Adrenal gland (tissue), 19 donors: ENCODE measurements at places on chromosomes 11 and 22. TPM values are rescaled to one million over a fixed set of nuclear protein-coding genes. Genes with fewer than 3 reads are reported as not detected.

- H3K4me1 ChIP-seq = no peaks in the 10 kb centered on the region
- H3K4me3 ChIP-seq = no peak overlapping the region
- DNase-seq = no peak
- H3K27me3 ChIP-seq = no peaks in the 10 kb centered on the region
- no peak overlapping the region for H3K27ac ChIP-seq
Measured at GRCh38 chr22:50609599-50609998, 9.0 kb downstream of the MAPK8IP2 start.

DNA sequence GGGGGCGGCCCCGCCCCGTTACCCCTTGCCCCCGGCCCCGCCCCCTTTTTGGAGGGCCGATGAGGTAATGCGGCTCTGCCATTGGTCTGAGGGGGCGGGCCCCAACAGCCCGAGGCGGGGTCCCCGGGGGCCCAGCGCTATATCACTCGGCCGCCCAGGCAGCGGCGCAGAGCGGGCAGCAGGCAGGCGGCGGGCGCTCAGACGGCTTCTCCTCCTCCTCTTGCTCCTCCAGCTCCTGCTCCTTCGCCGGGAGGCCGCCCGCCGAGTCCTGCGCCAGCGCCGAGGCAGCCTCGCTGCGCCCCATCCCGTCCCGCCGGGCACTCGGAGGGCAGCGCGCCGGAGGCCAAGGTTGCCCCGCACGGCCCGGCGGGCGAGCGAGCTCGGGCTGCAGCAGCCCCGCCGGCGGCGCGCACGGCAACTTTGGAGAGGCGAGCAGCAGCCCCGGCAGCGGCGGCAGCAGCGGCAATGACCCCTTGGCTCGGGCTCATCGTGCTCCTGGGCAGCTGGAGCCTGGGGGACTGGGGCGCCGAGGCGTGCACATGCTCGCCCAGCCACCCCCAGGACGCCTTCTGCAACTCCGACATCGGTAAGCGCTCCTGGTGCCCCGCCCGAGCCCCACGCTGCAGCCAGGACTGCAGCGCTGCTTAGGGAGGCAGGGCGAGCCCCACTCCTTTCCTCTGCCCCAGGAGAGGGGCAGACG is at the start of gene TIMP3:
Gene TIMP3, plus strand, starts transcription at position 169 of the 700 bp plus-strand sequence. Its CDS starts 297 bp downstream, at position 466.
- H3K4me3 ChIP-seq = peak within 1 kb of the TSS; percentile 56
- peak within 1 kb of the TSS; percentile 89 for H3K27ac ChIP-seq
- peak; percentile 90 for DNase-seq
- peaks cover 15% of the 10 kb centered on the region for H3K4me1 ChIP-seq

DNA sequence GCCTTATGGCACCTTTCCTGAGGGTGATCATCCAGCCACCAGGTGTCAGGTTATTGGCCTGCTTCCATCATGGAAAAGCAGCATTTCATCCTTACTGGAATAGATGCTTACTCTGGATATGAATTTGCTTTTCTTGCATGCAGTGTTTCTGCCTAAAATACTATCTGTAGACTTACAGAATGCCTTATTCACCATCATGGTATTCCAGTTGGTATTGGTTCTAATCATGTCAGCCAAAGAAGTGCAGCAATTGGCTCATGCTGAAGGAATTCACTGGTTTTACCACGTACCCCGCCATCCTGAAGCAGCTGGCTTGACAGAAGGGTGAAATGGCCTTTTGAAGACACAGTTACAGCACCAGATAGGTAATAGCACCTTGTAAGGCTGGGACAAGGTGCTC is 194.2 kb downstream of the AASDHPPT start:
- no peak overlapping the region for H3K27ac ChIP-seq
- no peak for DNase-seq
- no peaks in the 10 kb centered on the region for H3K36me3 ChIP-seq
- no peaks in the 10 kb centered on the region for H3K27me3 ChIP-seq

DNA sequence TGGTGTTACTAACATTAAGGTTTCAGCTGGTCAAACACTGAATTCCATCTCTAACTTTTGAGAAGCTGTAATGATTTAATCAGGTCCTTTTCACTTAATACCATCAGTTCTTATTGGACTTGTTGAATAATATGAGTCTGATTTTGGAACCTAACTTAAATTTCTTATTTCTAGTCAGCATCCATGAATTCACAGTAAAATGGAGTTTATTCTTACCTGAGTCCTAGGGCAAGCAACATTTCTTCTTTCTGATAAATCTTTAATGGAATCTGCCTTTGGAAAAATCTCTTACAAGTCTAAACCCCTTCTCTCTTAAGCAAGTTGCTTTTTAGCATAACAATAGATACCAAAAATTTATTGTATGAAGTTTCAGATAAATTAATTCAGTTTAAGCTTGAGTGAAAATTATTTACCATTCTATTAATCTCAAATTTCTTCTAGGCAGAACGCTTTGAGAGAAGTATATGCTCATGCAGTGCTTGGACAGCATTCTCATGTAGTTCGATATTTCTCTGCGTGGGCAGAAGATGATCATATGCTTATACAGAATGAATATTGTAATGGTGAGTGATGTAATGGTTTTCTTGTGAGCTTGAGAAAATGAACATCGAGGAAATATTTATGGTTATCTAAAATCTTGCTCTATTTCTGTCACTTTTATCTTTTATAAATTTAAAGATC is 3.4 kb downstream of the WEE1 start:
- H3K4me1 ChIP-seq = peaks cover 25% of the 10 kb centered on the region
- peak overlapping the region; percentile 92 for H3K4me3 ChIP-seq
- no peak overlapping the region for H3K27ac ChIP-seq
- H3K27me3 ChIP-seq = no peaks in the 10 kb centered on the region
- peaks cover 2% of the 10 kb centered on the region for H3K36me3 ChIP-seq

Gene CD3E
- 3.4 TPM for total RNA-seq

- H3K4me1 ChIP-seq = no peaks in the 10 kb centered on the region
- DNase-seq = no peak
- no peak overlapping the region for H3K4me3 ChIP-seq
- no peaks in the 10 kb centered on the region for H3K27me3 ChIP-seq
- no peak overlapping the region for H3K27ac ChIP-seq
Measured at GRCh38 chr22:49627217-49628181, 200.2 kb downstream of the BRD1 start.

- no peaks in the 10 kb centered on the region for H3K27me3 ChIP-seq
- no peak overlapping the region for H3K27ac ChIP-seq
- H3K4me3 ChIP-seq = no peak overlapping the region
- no peaks in the 10 kb centered on the region for H3K36me3 ChIP-seq
- no peak for DNase-seq
Measured at GRCh38 chr11:130849215-130849568, 67.1 kb downstream of the SNX19 start.

DNA sequence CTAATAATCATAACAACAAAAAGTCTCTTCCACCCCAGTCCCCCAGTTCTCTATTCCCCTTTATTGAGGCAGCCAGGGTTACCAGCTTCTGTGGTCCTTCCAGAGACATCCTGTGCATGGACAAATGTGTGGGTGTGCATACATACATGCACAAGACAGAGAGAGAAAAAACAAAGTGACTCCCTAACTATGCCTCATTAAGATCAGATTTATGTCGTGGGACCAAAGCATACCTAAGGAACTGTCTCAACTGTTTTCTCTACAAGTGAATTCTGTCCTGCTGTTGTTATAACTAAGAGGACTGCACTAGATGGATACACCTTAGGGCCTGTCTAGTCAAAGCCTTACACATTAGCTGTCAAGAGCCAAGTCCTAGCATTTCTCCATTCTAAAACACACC is 106.7 kb downstream of the MRTFA start:
- H3K27ac ChIP-seq = no peak overlapping the region
- no peak for DNase-seq
- H3K4me1 ChIP-seq = peaks cover 23% of the 10 kb centered on the region
- H3K36me3 ChIP-seq = no peaks in the 10 kb centered on the region
- no peak overlapping the region for H3K4me3 ChIP-seq

Gene RIMBP3B
- total RNA-seq = not detected

GRCh38 chr22:36364255-36365019 is 23.3 kb downstream of the MYH9 start:
- H3K4me3 ChIP-seq = no peak overlapping the region

GRCh38 chr22:19959043-19959586 is 17.5 kb upstream of the TXNRD2 start:
- no peaks in the 10 kb centered on the region for H3K27me3 ChIP-seq
- peak overlapping the region; percentile 71 for H3K27ac ChIP-seq
- no peak overlapping the region for H3K4me3 ChIP-seq
- H3K36me3 ChIP-seq = peaks cover 9% of the 10 kb centered on the region
- DNase-seq = peak; percentile 90

GRCh38 chr11:39965701-39966100 is 1493.8 kb downstream of the LRRC4C start:
- no peaks in the 10 kb centered on the region for H3K36me3 ChIP-seq
- H3K27me3 ChIP-seq = no peaks in the 10 kb centered on the region
- H3K4me3 ChIP-seq = no peak overlapping the region
- DNase-seq = no peak

DNA sequence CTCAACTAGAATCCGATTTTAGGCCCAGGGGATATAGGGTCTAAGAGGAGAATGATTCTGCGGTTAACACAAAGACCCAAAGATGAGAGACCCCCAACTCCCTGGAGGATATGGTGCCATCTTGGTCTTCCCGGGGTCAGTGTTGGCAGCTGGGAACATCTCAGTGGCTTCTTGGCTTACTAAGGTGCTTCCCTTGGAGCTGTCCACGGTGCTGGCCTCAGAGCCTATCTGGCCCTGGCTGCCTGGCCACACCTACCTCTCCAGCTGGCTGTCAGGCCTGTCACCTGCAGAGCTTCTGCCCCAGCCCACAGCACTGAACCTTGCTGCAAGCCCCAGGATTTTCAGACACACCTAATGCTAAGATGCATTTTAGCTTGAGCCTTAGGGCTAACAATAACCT is 70.7 kb upstream of the THY1 start:
- H3K36me3 ChIP-seq = no peaks in the 10 kb centered on the region
- no peak overlapping the region for H3K4me3 ChIP-seq
- H3K4me1 ChIP-seq = no peaks in the 10 kb centered on the region
- H3K27me3 ChIP-seq = no peaks in the 10 kb centered on the region
- DNase-seq = no peak

GRCh38 chr11:16418428-16419097 is 62.2 kb upstream of the SOX6 start:
- H3K4me1 ChIP-seq = no peaks in the 10 kb centered on the region
- H3K27me3 ChIP-seq = no peaks in the 10 kb centered on the region
- no peaks in the 10 kb centered on the region for H3K36me3 ChIP-seq
- H3K27ac ChIP-seq = no peak overlapping the region
- no peak for DNase-seq

Gene C11orf52
- total RNA-seq = 0.97 TPM

DNA sequence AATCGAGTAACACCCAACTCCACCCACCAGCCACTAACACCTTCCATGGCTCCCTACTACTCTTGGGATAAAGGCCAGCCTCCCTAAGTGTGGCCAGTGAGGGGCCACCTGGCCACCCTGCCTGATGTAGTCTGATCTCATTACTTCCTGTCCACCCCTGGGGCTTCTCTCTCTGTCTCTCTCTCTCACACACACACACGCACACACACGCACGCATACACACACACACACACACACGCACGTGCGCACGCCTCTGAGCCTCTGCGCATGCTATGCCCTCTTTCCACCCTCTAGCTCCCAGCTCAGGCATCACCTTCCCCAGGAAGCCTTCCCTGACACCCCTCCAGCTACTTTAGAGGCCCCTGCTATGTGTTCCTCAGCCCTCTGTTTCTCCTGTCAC is 3.9 kb downstream of the MFNG start:
- H3K4me1 ChIP-seq = peaks cover 8% of the 10 kb centered on the region
- H3K36me3 ChIP-seq = no peaks in the 10 kb centered on the region
- no peak overlapping the region for H3K4me3 ChIP-seq
- H3K27ac ChIP-seq = no peak overlapping the region
- DNase-seq = no peak
- H3K27me3 ChIP-seq = no peaks in the 10 kb centered on the region

GRCh38 chr11:1064167-1064566 is 10.5 kb upstream of the MUC2 start:
- DNase-seq = no peak
- no peak overlapping the region for H3K27ac ChIP-seq
- no peaks in the 10 kb centered on the region for H3K4me1 ChIP-seq
- H3K27me3 ChIP-seq = no peaks in the 10 kb centered on the region
- no peak overlapping the region for H3K4me3 ChIP-seq
- no peaks in the 10 kb centered on the region for H3K36me3 ChIP-seq

DNA sequence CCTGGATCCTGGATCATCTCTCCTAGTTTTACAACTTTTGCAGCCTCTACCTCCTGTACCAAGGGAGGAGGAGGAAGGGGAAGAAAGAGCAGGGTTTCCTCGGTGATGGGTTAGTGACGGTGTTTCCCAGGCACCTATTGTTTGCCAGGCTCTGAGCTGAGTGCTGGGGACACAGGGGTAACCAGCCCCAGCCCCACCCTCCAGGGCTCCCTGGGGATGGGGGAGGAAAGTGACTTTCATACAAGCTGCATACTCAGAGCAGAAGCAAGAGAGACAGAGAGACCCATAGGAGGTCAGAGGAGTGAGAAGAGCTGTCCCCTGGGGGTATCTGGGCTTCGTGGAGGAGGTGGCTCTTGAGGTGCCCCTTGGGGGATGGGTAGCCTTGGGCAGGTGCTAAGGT is 89.4 kb upstream of the THY1 start:
- no peak for DNase-seq
- no peaks in the 10 kb centered on the region for H3K4me1 ChIP-seq
- no peak overlapping the region for H3K27ac ChIP-seq

Gene ROBO4
- total RNA-seq = 29.8 TPM
